ENCODE measurements at places on chromosomes 3 and 15. TPM values are rescaled to one million over a fixed set of nuclear protein-coding genes. Genes with fewer than 3 reads are reported as not detected.

DNA sequence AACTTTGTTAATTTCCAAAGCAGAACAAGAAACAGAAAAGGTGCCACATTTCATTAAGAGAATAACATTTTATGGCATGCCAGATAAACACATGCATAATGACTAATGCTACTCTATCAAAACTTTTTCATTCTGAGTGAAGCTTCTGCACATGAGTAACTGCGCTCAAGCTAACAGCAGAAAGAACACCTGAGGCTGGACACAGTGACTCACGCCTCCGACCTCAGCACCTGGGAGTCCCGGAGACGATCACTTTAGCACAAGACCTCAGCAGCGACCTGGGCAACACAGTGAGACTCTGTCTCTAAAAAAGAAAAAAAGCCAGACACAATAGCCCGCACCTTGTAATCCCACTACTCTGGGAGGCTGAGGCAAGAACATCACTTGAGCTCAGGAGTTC, 70.6 kb downstream of the ACAP2 start:
- DNase-seq = no peak
- H3K27ac ChIP-seq = no peak overlapping the region
- H3K27me3 ChIP-seq = no peaks in the 10 kb centered on the region
- H3K4me3 ChIP-seq = no peak overlapping the region
- H3K36me3 ChIP-seq = peaks cover 5% of the 10 kb centered on the region

DNA sequence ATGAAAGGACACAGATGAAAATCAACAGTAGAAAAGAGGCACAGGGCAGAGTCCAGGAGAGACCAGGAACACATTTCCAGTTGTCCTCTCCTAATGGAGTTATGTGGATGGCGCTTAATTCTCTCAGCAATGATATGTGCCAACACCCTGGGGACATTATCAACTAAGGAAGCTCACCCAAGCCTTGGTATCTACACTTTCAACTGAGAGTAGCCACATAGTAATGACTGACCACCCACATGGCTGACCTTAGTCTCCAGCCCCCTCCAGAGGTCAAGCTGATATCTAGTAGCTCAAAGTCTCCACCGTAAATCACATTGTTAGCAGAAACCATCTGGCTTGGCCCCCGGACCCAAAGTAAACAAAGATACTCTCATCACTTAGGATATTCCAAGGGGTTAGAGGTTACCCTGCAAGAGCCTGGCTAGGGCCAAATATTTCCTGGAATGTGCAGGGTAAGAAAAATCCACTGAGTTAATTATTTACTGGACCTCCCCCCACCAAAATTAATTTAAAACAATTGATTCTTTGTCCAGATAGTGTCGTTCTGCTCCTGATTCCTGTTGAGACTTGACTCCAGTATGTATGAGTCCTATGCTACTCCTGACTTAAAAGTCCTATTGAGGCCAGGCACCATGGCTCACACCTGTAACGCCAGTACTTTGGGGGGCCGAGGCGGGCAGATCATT, 24.8 kb downstream of the GABRR3 start:
- H3K27me3 ChIP-seq = no peaks in the 10 kb centered on the region
- H3K4me3 ChIP-seq = no peak overlapping the region
- DNase-seq = no peak
- no peaks in the 10 kb centered on the region for H3K36me3 ChIP-seq
- no peaks in the 10 kb centered on the region for H3K4me1 ChIP-seq

DNA sequence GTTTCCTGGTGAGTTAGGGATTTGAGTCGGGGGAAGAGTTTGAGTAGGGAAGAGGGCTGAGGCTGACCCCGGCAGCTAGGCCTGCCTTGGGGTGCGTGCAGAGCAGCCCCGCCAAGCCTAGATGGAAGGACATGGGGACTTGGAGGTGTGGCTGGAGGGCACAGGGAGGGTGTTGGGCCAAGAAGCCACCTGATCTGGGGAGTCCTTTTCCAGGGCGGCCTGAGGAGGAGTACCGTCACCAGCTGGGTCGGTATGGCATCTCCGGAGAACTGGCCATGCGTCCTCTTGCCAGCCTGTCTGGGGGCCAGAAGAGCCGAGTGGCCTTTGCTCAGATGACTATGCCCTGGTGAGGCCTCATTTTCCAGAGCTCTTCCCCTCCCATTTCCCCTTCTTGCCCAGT, 6.9 kb downstream of the ABCF3 start:
- peaks cover 73% of the 10 kb centered on the region for H3K36me3 ChIP-seq
- no peak overlapping the region for H3K27ac ChIP-seq
- H3K4me3 ChIP-seq = no peak overlapping the region

DNA sequence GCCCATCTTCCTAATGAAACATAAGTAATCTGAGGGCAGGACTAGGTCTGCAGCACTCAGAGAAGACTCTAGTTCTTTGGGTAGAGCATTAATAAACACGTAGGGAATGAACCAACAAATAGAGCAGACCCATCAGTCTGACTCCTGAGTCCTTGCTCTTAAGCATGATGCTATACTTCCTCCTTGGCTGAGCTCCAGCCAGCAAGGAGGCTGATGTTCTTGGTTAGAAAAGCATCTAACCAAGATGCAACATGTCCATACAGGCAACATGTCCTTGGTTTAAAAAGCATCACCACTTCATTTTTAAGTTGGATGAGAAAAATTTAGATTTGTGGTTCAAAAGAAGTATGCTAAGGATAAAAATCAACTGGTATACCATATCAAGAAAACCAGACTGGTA, 8.5 kb upstream of the MYH15 start:
- no peak for DNase-seq
- H3K4me1 ChIP-seq = no peaks in the 10 kb centered on the region
- no peak overlapping the region for H3K4me3 ChIP-seq

The UBE3A gene
- 74.1 TPM for total RNA-seq

The FETUB gene
- total RNA-seq = not detected

Measured in SJSA1 (cell line).